ENCODE measurements at places on chromosomes 1 and 21.

- H3K36me3 ChIP-seq: no peaks in the 10 kb centered on the region
- H3K4me1 ChIP-seq: no peaks in the 10 kb centered on the region
- no peak overlapping the region for H3K27ac ChIP-seq
- peaks cover 5% of the 10 kb centered on the region for H3K27me3 ChIP-seq
- peak; percentile 25 for DNase-seq
- no peak overlapping the region for H3K4me3 ChIP-seq
Measured at GRCh38 chr1:86018283-86018923, 138.2 kb downstream of the COL24A1 start.

GRCh38 chr1:154419620-154420571, 14.8 kb downstream of the IL6R start:
- H3K27ac ChIP-seq: peak overlapping the region; percentile 90
- no peaks in the 10 kb centered on the region for H3K36me3 ChIP-seq
- H3K27me3 ChIP-seq: peaks cover 8% of the 10 kb centered on the region

- peak overlapping the region; percentile 96 for H3K27ac ChIP-seq
- no peaks in the 10 kb centered on the region for H3K27me3 ChIP-seq
- H3K4me1 ChIP-seq: peaks cover 48% of the 10 kb centered on the region
- H3K4me3 ChIP-seq: no peak overlapping the region
Measured at GRCh38 chr1:45328680-45329079, 2.0 kb downstream of the HPDL start.

DNA sequence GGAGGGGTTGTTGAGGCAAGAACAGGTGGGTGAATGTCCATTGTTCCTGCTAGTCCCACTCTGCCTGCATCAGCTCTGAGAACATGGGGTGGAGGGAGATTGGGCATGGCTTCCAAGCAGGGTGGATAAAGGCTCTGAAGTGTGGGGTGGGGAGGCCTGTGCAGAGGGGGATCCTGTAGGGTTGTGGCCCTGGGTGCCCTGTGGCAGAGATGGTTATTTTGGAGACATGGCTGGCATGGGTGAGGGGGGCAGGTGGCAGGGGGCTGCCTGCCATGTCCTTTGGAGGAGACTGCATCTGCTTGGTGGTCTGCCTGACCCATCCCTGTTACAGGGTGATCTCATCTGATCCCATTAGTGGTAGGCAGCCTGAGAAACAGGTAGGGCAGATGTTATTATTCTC, 11.2 kb downstream of the MYOG start:
- no peak overlapping the region for H3K4me3 ChIP-seq
- H3K27ac ChIP-seq: no peak overlapping the region
- peaks cover 60% of the 10 kb centered on the region for H3K36me3 ChIP-seq
- peaks cover 70% of the 10 kb centered on the region for H3K27me3 ChIP-seq

DNA sequence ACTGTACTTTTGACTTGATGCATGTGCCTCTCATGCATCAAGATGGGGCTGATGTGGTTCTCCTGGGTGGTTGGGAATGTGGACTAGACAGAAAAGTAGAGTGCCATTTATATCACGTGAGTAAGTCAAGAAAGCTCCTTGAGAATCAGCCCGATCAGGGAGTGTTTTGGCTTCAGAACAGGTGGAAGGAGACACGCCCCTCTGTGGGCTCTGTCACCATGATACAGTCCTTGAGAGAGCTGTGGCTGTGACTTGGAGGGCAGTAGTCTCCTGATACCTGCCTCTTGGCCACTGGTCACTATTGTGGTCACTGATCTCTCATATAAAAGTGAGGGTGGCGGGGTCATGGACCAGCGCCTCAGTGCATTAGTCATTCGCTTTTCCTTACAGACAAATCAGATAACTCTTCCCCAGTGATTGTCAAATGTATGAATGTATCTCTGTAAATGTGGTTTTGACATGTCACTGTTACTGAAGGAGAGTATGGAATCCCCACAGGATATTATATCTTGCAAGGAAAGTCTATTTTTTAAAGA, 8.9 kb upstream of the C4BPB start:
- peaks cover 15% of the 10 kb centered on the region for H3K27me3 ChIP-seq
- H3K4me1 ChIP-seq: peaks cover 9% of the 10 kb centered on the region
- DNase-seq: no peak
- H3K27ac ChIP-seq: no peak overlapping the region
- H3K36me3 ChIP-seq: no peaks in the 10 kb centered on the region

GRCh38 chr1:153985941-153986761, at the start of gene RAB13:
TSS of gene RAB13 (minus strand) at chr1:153986339. CDS start at chr1:153986236, 103 bp downstream.
- H3K27ac ChIP-seq: peak within 1 kb of the TSS; percentile 64
- H3K27me3 ChIP-seq: no peaks in the 10 kb centered on the region
- peak within 1 kb of the TSS; percentile 97 for H3K4me3 ChIP-seq

- DNase-seq: no peak
- peaks cover 36% of the 10 kb centered on the region for H3K36me3 ChIP-seq
- H3K27me3 ChIP-seq: no peaks in the 10 kb centered on the region
- no peak overlapping the region for H3K4me3 ChIP-seq
- H3K27ac ChIP-seq: no peak overlapping the region
Measured at GRCh38 chr1:100972185-100972584, 53.4 kb downstream of the DPH5 start.

DNA sequence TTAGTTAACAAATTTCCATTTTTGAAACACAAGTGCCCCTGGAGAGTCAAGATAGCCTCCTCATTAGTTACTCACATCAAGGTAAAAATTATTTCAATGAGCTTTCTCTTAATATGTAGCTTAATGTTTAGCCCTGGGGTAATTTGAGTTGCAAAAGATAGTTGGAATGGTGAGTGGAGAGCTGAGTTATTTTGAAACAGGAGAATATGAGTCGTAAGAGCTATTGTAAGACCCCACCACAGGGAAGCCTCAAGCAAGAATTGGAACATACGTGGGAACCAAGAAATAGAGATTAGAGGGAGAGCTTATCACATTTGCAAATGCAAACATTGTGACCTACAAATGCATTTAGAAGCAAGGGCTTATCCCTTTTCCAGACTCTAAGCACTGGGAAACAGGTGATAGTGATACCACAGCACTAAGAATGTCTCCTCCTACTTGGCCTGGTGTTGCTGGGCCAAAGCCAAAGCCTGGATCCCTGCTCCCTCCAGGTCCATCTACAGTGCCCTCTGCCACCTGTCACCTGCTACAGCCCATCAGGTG, 635.1 kb downstream of the PTPRC start:
- no peaks in the 10 kb centered on the region for H3K27me3 ChIP-seq
- no peak overlapping the region for H3K4me3 ChIP-seq
- no peak for DNase-seq
- H3K36me3 ChIP-seq: no peaks in the 10 kb centered on the region

DNA sequence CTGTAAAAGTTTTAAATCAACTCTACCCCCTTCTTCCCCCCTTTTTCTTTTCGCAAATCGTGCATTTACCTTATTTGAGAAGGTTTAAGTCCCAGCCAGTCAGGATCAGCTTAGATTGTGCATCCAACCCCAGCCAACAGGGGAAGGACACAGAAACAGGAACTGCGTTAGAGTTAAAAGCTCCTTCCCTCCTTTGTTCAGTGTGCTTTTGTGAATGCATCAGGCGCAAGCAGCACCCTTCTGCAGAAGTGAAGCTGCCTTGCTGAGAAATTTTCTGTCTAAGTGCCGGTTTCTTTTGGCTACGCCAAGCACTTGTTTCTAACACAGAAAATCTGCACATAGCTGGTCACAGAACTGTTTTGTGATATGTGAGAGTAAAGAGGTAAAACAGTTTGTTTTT, 56.2 kb upstream of the PRRC2C start:
- H3K4me3 ChIP-seq: no peak overlapping the region
- H3K36me3 ChIP-seq: no peaks in the 10 kb centered on the region
- H3K27ac ChIP-seq: no peak overlapping the region
- no peak for DNase-seq
- peaks cover 3% of the 10 kb centered on the region for H3K27me3 ChIP-seq

DNA sequence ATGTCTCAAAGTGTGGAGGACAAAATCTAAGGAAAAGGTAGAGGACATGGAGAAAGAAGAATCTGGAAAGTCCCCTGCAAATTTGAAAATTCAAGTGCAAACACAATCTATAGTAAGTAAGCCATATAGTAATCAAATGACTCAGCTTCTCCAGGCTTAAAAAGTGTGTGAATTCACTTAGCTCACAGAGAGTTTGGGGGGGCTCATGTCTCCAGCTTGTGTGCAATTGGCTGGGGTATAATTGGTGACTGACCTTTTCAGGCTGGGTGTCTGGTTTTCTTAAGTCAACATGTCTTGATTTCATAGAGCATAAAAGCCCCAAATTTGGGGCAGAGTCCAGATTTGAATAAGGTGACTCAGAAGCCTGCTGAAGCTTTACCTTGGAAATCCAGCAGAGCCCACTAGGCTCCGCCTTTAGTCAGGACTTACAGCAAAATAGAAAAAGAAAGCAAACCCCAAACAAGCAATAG, 8.6 kb downstream of the CLDN14 start:
- H3K27me3 ChIP-seq: peaks cover 22% of the 10 kb centered on the region
- peaks cover 9% of the 10 kb centered on the region for H3K36me3 ChIP-seq
- no peak overlapping the region for H3K4me3 ChIP-seq
- H3K4me1 ChIP-seq: peaks cover 17% of the 10 kb centered on the region
- H3K27ac ChIP-seq: no peak overlapping the region

GRCh38 chr1:169538998-169539871, 47.0 kb downstream of the F5 start:
- DNase-seq: no peak
- H3K4me1 ChIP-seq: no peaks in the 10 kb centered on the region
- H3K27ac ChIP-seq: no peak overlapping the region

GRCh38 chr1:27379564-27380122, 3.5 kb downstream of the CD164L2 start:
- no peaks in the 10 kb centered on the region for H3K36me3 ChIP-seq
- no peak overlapping the region for H3K4me3 ChIP-seq
- DNase-seq: no peak
- peaks cover 17% of the 10 kb centered on the region for H3K4me1 ChIP-seq
- H3K27me3 ChIP-seq: peaks cover 34% of the 10 kb centered on the region

- no peaks in the 10 kb centered on the region for H3K4me1 ChIP-seq
- no peak overlapping the region for H3K4me3 ChIP-seq
- no peak for DNase-seq
- no peaks in the 10 kb centered on the region for H3K36me3 ChIP-seq
Measured at GRCh38 chr1:41931578-41931977, 12.9 kb upstream of the HIVEP3 start.

DNA sequence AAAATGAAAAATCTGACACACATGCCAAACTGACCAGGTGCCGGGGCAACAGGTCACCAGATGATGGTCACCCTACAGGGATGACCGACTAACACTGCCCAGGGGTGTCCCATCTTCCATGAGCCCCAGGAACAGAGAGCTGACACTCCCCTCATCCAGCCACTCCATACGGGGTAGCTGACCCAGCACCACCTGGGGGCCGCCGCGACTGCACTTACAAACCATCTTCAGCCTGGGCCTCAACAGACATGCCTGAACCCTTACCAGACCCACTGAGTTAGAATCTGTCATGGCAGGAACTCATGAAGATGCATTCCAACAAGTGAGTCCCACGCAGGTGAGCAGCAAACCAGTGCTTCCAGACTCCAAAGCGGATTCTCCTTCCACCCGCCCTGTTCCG, 31.6 kb upstream of the AJAP1 start:
- no peak for DNase-seq
- H3K4me3 ChIP-seq: no peak overlapping the region
- H3K36me3 ChIP-seq: no peaks in the 10 kb centered on the region
- H3K27me3 ChIP-seq: peaks cover 12% of the 10 kb centered on the region
- H3K27ac ChIP-seq: no peak overlapping the region
- H3K4me1 ChIP-seq: no peaks in the 10 kb centered on the region

DNA sequence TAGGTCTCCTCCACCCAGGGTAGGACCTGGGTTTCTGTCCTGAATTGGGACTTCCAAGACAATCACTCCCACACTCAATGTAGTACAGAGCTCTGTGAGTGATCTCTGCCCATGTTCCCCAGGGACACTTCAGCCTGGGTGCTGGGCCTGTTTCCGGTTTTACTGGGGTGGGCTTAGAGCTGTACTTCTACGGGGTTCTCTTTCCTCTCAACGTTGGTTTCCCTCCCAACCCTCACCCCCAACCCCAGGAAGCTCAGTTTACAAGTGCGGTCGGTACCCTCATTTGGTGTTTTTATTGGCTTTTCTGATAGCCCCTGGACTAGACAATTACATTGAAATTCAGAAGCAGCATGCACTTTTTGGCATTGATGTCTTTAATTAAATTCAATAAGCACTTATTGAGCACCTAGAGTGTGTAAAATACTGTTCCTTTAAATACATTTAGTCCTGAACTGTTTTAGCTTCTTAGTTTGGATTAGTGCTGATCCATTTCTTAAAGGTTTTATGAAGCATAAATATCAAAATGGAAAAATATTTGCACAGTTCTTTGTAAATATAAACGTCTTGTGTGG, 542 bp upstream of the XPR1 start:
- peaks cover 1% of the 10 kb centered on the region for H3K36me3 ChIP-seq
- H3K27ac ChIP-seq: no peak overlapping the region
- no peak for DNase-seq

DNA sequence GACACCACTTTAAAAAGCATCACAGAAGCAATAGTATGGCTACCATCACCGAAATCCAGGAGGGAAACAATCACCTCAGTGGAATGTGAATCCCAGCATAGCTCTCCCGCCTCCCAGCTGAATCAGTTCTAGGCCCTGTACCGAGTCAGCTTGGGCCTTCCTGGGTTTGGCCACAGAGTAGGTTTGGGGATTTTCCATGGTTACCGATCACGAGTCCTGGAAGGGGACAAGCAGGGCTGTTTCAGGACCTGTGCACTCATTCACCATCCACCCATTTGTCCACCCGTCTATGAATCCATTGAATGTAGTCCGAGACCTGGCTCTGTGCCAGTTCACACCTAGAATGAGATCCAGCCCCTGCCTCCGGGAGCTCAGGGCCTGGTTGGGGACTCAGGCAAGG, 94.2 kb downstream of the ARHGEF10L start:
- H3K36me3 ChIP-seq: peaks cover 45% of the 10 kb centered on the region
- no peak for DNase-seq
- H3K4me3 ChIP-seq: no peak overlapping the region

DNA sequence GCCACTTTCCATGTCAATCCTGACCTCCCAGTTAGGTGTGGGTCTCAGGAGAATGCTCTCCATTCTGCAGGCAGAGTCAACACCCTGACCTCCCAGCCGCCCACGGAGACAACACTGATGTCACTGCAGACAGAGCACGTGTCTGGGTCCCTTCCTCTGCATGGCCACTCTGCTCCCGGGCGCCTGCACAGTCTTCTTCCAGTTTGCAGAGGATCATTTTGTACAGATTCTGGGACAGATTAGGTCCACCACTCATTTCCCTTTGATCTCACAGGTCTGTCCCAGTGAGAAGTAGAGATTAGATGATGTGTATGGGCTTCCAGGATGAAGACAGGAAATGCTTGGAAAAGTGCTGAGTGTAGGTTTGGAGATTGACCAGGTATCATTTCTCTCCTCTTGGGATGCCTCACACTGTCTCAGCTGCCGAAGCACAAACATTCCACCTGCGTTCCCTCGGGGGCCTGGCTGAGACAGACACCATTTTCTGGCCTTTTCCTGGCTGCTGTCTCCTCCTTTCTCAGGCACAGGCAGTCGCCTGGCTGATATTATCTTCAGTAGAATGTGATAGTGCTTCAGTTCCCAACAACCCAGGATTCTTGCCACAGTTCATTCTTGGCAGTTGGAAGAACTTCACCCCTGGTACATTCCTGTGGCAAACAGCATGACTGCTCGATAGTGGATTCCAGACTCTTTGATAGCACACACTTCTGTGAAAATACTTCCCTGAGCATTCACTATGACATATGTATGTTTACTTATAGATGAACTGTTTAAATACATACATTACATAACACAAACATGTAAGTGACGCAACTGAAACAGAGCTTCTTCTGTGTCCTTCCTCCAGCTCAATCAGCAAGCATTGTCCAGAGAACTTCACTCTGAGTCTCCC, 7.9 kb downstream of the MYBPHL start:
- peaks cover 27% of the 10 kb centered on the region for H3K4me1 ChIP-seq
- peaks cover 19% of the 10 kb centered on the region for H3K27me3 ChIP-seq
- DNase-seq: no peak
- H3K27ac ChIP-seq: peak overlapping the region; percentile 5
- H3K36me3 ChIP-seq: no peaks in the 10 kb centered on the region

- no peak overlapping the region for H3K27ac ChIP-seq
- H3K27me3 ChIP-seq: peaks cover 4% of the 10 kb centered on the region
- H3K4me1 ChIP-seq: peaks cover 53% of the 10 kb centered on the region
- DNase-seq: no peak
Measured at GRCh38 chr1:245999697-246000637, 507.1 kb downstream of the SMYD3 start.
